ENCODE measurements at places on chromosomes 4 and X.

GRCh38 chr4:150160473-150160872 is 82.2 kb downstream of the DCLK2 start:
- DNase-seq: no peak

- DNase-seq: no peak
These were observed 47.3 kb downstream of the RS1 start for GRCh38 chrX:18624599-18624998.

GRCh38 chrX:12965131-12965940 is 9.6 kb upstream of the TMSB4X start:
- DNase-seq: no peak

GRCh38 chr4:184066584-184067300 is 150.9 kb downstream of the ENPP6 start:
- no peak for DNase-seq
